ENCODE measurements at places on chromosomes 2 and 18.
A peak's percentile ranks its signal among the peaks of the same experiment; 100 is the strongest.

GRCh38 chr18:63161761-63162195 lies 157.8 kb downstream of the BCL2 start:
- DNase-seq, result peak; percentile 56

GRCh38 chr2:54572262-54572635 lies 116.1 kb downstream of the SPTBN1 start:
- no peak for DNase-seq

DNA sequence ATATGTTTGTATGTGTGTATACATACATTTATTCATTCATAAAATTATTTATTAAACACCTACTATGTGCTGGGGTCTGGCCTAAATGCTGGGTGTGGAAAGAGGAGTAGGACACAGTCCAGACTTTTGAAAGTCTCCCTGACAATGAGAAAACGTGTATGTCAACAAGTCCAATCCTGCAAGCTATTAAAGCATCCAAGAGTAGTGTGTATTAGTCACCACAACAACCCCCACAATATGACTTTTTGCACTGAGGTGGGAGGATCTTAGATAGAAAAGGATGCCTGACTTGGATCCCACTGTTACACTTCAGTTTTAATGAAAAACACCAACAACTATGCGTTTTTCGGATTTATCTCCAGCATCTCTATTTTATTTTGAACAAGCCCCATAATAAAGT lies 446.4 kb downstream of the EPHA4 start:
- DNase-seq, result no peak

GRCh38 chr2:182810087-182810486 lies 56.4 kb downstream of the FRZB start:
- no peak for DNase-seq

DNA sequence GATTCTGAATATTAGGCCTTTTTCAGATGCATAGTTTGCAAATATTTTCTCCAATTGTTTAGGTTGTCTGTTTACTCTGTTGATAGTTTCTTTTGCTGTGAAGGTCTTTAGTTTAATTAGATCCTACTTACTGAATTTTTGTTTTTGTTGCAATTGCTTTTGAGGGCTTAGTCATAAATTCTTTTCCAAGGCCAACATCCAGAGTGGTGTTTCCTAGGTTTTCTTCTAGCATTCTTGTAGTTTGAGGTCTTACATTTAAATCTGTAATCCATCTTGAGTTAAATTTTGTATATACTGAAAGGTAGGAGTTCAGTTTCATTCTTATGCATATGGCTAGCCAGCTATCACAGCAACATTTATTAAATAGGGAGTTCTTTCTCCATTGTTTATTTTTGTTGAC lies 404.8 kb downstream of the LNPK start:
- no peak for DNase-seq

- DNase-seq, result no peak
Measured at GRCh38 chr2:32626639-32627221, 1.1 kb upstream of the TTC27 start.

DNA sequence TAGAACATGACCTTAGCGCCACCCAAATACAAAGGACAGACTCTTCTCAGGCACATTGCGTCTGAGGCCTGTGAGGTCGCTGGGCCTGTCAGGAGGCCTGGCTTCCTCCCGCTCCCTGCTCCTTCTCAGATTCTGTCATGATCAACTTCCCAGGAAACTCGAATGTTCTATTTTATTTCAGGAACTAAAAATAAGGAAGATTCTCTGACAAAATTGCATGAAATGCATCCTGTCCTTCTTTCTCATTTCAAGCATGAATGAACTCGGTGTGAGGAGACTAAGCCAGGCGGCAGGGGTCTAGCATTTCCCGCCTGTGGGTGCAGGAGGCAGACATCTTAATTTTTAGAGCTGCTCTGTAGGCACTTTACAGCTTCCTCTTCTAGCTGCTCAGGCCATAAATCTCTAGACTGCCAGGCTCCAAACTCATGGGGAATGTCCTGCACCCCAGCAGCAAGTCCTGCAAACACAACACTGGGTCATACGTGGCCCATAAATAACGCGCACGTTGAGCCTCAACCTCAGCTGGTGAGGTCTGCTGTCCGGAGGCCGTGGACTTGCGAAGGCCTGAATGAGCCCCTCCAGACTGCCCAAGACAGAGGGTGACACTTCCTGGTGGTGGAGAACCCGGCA lies 109.7 kb upstream of the ZNF236 start:
- DNase-seq, result no peak

DNA sequence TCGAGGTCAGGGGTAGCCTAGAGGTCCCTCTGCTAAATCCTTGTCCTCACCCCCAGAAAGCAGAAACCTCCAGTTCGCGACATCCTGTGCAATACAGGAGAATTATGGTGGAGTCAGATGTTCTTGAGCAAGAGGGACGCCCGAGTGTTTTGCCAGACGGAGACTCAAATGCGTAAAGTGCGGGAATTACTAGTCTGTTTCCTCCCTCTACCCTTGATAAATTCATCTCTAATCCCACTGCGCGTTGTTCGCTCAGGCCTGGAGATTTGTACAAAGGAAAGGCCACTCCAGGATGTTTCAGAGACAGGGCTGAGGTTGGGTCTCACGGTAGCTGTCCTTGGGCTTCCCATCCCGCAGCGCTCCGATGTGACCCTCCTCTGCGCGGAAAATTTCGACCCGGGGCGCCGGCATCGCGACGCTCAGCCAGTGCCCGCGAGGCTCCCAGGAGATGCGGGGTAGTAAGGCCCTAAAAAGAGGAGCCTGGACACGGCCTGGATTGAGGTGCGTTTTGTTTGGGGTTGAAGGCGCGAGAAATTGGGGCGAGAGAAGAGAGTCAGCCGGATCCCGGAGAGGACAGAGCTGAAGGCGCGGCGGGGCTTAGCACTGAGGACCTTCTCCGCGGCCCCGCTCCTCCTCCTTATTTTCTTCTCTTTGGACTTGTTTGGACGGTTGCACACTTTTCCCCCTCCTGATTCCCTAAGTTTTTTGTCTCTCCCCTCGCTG lies 2.6 kb upstream of the NEUROD1 start:
- no peak for DNase-seq

DNA sequence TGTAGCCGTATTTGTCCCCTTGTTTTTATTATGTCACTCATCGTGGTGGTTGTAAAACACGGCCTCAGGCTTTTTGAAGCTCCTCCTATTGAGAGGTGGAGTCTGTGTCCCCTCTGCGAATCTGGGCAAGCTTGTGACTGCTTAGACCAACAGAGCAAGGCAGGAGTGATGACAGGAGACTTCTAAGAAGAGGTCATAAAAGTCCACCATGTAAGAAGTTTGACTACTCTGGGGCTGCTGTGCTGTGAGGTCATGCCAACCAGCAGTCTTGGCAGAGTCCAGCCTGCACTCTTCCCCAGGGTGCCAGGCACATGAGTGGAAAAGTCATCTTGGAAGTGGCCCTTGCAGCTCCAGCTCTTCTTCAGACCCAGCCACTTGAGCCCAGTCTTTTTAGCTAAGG lies 83.8 kb upstream of the SPTBN1 start:
- no peak for DNase-seq

DNA sequence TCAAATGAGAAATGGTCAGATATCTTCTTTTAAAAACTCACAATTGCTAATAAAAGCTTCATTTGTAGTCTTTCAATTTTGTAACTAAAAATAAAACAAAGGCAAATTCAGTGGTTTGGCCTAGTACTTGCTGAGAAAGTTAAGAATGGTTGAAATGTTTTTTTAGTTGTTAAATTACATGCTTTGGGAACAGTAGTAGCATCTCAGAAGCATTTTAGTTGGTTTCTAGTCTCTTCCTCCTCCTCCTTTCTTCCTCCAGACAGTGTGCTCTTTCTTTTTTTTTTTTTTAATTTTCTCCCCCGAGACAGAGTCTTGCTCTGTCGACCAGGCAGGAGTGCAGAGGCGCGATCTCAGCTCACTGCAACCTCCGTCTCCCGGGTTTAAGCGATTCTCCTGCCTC lies 9.8 kb downstream of the TRAK2 start:
- DNase-seq, result no peak

DNA sequence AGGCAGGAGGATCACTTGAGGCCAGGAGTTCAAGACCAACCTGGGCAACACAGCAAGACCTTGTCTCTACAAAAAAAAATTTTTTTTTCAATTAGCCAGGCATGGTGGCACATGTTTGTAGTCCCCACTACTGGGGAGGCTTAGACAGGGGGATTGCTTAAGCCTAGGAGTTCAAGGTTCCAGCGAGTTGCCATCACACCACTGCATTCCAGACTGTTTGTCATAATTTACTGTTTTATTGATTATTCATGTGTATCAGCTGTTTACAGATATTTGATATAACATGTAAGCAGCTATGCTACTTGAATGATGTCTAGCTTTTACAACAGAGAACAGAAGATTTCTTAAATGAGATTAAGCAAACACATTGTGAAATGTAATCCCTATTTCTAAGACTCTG lies 35.3 kb downstream of the DSG2 start:
- DNase-seq, result no peak

GRCh38 chr2:237704501-237705434 lies 77.4 kb downstream of the LRRFIP1 start:
- no peak for DNase-seq

- no peak for DNase-seq
Measured at GRCh38 chr2:69184224-69184623, 171.2 kb downstream of the ANTXR1 start.

DNA sequence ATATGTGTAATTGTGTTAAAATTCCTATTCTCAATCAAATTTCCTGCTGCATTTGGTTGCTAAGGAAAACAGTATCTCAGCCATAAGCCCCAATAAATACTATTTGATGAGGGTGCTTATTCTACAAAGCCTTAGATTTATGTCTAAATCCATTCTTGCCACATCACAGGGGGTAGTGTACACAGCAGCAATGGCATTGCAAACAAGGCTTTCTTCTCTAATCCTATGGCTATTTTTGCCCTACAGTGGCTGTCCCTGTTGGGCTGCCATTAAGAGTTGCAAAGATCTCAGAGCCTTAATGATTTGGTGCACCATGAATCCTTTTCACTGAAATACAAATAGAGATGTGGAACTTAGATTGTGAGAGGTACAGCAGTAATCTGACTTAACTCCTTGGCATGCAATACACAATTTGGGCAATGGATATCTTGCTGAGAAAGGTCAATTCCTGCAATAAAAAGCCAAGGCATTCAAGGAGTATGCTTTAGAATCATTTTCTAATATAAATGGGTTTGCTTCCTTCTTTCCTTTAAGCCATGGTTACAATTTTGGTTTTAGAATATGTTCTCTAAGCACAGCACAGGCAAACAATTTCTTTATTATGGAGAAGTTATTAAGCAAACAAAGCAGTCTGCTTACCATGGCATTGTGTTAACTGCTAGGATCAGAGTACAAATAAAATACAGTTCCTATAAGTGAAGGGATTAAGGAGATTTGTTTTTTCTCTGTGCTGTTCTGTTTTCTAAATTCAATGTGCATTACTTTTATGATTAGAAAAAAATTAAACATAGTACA lies 69.8 kb upstream of the CD302 start:
- DNase-seq, result no peak

GRCh38 chr2:62817348-62817747 lies 111.8 kb downstream of the EHBP1 start:
- DNase-seq, result no peak

DNA sequence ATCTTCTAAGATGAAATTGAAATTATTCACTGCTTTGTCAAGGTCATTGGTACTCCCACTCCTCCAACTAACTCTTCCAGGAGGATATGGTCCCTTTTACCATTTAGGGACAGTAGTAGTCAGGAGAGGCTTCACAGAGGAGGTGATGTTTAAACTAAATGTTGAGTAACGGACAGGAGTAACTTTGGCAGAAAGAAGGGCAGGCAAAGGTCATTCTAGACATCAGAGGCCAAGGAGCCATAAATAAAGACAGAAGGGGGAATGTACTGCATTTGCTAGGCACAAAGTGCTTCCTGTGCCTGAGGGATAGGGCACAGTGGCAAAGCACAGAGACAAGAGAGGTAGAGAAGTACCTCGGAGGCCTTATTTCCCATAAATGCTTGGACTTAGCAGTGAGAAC lies 14.6 kb upstream of the ACMSD start:
- no peak for DNase-seq

DNA sequence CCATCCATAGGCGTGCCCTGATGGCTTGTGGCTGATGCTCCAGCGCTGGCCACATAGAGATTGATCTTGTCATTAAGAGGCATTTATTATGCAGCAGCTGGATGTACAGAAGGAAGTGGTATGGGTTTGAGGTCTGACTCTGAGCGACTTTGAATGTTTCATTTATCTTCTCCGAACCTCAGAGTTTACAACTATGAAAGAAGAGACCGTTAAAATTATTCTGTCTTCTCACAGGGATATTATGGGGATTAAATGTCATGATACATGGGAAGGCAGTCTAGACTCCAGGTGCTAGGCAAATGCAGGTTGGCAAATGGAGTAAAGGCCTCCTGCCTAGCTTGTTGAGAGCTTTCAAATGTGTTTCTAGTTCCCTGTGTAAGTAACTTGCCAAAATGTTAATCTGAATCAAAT lies 30.3 kb downstream of the MOGAT1 start:
- DNase-seq, result no peak

- DNase-seq, result no peak
Measured at GRCh38 chr18:75041586-75041985, 167.4 kb downstream of the PTGR3 start.

DNA sequence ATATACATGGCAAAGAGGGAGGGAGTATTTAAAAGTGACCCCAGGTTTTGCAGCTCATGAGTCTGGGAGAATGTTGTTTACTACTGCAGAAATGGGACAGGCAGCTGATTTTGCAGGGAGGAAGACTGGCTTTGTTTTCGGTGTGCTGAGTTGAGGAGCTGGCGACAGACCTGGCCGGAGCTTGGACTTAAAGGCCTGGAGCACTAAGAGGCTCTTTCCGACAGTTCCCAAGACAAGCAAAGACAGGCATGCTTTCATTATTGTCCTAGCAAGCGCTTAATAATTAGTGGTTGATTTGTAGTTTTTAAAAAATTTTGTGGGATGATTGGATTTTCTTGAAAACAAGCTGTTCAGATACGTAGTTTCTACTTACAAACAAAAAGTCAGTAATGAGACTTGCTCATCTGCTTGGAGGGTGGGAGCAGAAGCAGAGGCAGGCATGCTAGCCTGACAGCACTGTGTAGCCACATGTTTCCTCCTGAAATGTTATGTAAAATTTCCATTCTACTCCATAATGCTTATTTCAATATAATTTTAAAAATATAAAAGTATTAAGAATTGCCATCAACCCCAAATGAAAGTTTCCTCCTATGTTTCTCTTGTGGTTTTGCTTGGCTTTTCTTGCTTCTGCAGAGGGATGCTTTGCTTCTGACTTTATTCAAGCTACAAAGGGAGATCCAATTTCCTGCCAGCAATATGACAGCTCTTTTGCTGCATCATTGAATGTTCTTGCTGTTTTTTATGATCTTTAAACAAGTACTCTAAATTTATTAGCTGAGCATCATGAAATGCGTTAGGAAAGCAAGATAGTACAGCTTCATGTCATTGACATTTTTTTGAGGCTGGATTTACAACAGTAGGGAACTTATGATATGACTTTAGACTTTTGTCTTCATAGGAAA lies 75.8 kb downstream of the PHLPP1 start:
- no peak for DNase-seq

GRCh38 chr2:88874063-88874657 lies 182.7 kb downstream of the RPIA start:
- peak; percentile 8 for DNase-seq

DNA sequence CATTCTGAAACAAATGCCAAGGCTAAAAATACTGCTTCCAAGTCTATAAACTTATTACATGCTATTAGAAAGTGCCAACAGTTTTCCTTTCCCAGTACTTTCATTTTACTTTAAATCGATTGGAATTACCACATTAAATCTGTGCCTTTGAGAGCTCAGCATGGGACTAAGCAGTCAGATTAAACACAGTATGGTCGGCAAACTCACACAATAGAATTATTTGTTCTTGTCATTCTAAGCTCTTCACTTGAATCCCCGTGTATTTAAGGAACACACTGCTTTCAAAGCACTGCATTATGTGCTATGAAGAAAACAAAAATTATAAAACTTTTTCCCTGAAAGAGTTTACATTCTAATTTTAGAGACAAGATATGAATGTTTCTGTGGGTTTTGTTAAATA lies 444.4 kb upstream of the SLC39A10 start:
- no peak for DNase-seq

Measured in stimulated activated CD8-positive, alpha-beta memory T cell treated with anti-CD3 and anti-CD28 coated beads, Interleukin-15, amount 100 ng/mL, for 1 hour (primary cell).